ENCODE measurements at places on chromosomes 1 and 21.

- DNase-seq, result no peak
These were observed 301.5 kb upstream of the PRMT6 start for GRCh38 chr1:106754957-106755356.

- no peak for DNase-seq
These were observed 82.1 kb downstream of the OLFM3 start for GRCh38 chr1:101914473-101915242.

DNA sequence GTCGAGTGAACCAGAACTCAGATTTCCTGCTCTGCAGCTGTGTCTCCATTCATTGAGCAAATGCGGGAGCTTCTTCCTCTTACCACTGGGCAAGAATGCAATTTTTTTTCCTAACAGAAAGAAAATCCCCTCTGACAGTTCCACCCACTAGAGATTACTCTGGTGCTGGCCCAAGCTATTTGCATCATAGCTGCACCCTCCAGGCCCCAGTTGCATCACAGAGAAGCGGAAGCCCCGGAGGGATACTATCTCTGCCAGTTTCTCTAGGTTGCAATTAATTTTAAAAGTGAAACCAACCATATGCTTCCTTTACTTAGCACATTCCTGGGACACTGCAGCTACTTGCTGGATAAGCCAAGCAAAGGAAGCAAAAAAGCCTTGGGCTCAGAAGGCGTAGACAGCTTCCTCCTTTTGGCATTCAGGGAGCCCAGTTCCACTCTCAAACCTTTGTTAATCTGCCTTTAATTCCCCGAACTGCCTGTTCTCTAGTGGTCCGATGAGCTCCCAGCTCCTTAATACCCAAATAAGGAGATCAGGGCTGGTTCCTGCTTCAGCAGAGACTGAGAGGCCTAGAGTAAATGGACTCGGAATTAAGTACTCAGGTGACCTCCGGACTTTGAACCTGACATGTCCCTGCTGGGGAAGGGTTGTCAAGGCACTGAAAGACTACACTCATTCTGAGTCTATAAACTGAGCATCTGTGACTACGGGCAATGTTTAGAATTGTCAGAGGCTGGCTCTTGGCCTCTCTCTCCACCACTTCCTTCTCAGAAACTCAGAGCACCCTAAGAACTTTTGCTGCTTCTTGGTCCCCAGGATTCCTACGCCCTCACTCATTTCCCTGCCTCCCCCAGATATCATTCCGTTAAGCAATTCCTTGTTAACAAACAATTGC, 72.5 kb upstream of the TNFSF18 start:
- no peak for DNase-seq

- DNase-seq, result no peak
These were observed 15.6 kb downstream of the NIBAN1 start for GRCh38 chr1:184958554-184959353.

DNA sequence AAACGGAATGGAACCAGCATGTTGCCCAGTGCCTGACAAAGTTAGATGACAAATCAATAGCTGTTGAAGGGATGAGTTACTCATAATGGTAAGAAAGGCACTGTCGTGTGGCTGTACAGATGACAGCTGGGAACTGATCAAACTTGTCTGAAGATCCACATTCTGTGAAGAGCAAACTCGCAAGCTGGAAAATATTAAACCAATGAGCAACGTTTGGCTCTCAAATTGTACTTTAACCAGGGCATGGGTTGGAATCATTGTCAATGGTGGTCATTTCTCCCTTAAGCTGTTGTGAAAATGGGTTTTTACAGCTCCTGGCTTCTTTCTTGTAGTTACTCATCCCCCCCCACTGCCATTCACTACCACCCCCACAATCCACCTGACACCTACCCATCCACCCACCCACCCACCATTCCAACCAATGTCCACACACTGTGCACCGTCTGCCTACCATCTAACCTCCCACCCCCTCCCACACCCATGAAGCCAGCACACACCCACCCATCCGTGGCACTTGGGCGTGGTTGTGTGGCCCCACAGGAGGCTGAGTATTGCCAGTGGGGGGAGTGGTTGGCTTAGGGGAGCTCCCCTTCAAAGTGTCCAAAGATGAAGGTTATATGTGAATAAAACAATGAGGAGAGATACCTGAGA, 46.7 kb downstream of the CLDN14 start:
- no peak for DNase-seq
